RPMI7951 (cell line): ENCODE measurements at places on chromosomes 11 and 22. TPM values are rescaled to one million over a fixed set of nuclear protein-coding genes. Genes with fewer than 3 reads are reported as not detected.

DNA sequence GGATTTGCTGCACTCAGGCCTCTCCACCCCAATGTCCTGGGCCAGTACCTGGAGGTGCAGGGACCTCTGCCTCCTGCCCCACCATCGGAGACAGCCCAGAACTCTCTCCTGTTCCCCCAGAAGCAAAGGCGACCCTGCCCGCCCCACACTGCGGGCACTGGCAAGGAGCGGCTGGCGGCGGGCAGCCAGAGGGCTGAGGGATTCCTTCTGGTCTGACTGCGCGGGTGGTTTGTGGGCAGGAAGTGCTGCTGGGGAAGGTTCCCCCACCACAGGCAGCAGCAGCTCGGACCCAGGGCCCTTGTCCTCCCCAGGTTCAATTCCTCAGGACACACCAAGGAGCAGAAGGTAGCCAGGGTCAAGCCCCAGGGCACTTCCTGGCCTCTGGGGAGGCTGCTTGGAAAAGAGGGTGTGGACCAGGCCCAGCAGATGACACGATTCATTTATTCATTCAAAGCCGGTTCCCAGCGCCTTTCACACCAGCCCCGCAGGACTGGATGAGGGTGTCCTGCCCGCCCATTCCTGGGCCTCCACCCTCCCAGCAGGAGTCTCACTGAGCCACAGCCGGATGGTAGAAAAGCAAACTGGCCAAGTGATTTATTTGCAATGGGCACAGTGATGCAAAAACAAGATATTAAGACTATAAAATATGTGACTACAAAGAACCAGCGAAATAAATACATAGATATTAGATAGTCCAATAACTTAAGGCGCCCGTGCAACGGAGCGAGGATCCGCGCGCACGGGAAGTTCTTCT lies 1.2 kb downstream of the PHLDA2 start:
- DNase-seq = peak; percentile 61

RAB38 gene
- 13.5 and 17.1 TPM in 2 replicates for total RNA-seq

OR52E8 gene
- total RNA-seq = not detected in 2 replicates

GRCh38 chr22:30908051-30908461 lies 60.5 kb downstream of the MORC2 start:
- no peak for DNase-seq

GRCh38 chr22:28930357-28931007 lies 47.1 kb downstream of the ZNRF3 start:
- no peak for DNase-seq

OR6A2 gene
- 0.10 and 0.24 TPM in 2 replicates for total RNA-seq

- DNase-seq = no peak
Observed at GRCh38 chr22:46587492-46588278, 32.5 kb upstream of the GRAMD4 start.

- peak; percentile 15 for DNase-seq
Observed at GRCh38 chr11:134331354-134332188, at the start of gene GLB1L2. Gene GLB1L2, plus strand, starts transcription at chr11:134331988. Its CDS starts 74 bp downstream, at chr11:134332062.

DNA sequence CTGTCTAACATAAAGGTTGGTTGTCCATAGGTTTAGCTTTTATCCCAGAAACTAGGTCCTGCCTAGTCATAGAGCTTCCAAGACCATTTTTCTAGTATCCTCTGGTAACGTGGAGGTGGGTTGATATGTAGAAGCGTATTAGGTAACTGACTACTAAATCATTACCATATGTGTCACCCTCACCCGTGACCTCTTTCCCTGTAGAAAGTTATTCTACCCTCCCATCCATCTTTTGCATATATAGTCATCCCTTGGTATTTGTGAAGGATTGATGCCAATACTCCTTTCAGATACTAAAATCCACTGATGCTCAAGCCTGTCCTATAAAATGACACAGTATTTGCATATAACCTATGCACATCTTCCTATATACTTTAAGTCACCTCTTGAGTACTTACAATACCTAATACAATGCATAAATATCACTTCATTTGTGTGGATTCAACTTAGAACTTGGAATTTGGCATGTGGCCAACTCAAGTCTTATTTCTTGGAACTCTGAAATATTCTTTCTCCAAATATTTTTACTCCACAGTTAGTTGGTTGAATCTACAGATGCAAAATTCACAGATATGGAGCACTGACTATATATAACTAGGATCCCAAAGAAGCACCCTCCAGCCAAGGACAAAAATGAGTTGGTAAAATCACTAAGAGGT lies 497.0 kb upstream of the TENM4 start:
- no peak for DNase-seq

DNA sequence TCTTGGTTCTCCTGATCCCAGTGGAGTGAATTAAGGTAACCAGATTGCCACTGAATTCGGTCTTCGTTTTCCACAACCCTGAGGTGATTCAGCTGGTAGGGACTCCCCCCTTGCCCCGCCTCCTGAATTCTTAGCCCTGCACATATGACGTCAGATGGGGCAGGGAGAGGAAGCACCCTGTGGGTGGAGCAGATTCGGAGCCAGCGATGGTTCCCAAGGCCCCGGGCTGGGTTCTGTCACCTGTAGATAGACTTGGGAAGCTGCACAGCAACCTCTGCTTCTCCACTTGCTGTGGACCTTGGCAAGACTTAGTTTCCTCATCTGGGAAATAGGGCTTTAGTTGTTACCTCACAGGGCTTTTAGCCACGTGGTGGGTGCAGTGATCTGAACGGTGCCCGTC lies 67.8 kb downstream of the CTTN start:
- peak; percentile 21 for DNase-seq

DNA sequence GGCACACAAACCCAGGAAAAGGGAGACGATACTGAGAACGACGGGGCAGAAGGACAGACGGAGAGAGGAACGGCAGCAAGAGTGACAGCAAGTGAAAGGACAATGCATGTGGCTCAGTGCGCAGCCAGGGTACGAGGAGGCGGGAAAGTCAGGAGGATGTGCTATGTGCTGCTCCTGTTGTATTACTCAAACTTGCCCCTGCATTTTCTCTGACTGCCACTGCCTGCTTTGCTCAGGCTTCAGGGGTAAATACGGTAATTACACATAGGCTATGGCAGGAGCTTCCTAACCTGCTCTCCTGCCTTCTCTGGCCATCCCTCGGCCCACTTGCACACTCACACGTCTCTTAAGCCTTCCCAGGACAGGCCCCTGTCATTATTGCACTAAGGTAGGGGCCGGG lies 94.8 kb downstream of the FEZ1 start:
- DNase-seq = no peak

GRCh38 chr11:86456075-86456939 lies 81.6 kb downstream of the CCDC81 start:
- peak; percentile 79 for DNase-seq

- no peak for DNase-seq
Observed at GRCh38 chr11:66115638-66116301, 45.7 kb downstream of the PACS1 start.

ARSA gene
- total RNA-seq = 8.1 and 14.5 TPM in 2 replicates

- DNase-seq = no peak
Observed at GRCh38 chr11:81825346-81825745, 908.3 kb downstream of the FAM181B start.

DNA sequence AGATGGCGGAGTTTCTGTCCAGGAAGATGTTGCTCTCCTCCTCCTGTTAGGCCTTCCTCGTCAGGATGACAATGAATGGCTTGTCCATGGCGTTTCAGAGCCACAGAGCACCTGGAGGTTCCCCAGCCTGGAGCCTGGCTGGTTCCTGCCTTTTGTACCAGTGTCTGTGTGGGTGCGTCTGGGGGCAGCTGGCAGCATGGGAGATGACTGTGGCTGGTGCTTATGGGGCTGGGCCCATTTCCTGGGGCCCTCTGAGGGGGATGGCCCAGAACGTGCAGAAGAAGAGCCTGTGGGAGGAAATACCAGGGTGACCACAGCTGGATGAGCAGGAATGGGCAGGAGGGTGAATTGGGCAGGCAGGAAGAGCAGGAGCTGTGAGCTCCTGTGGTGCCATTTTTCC lies 6.7 kb downstream of the SLC37A2 start:
- peak; percentile 96 for DNase-seq

- no peak for DNase-seq
Observed at GRCh38 chr11:11090495-11090894, 232.6 kb upstream of the ZBED5 start.

DNA sequence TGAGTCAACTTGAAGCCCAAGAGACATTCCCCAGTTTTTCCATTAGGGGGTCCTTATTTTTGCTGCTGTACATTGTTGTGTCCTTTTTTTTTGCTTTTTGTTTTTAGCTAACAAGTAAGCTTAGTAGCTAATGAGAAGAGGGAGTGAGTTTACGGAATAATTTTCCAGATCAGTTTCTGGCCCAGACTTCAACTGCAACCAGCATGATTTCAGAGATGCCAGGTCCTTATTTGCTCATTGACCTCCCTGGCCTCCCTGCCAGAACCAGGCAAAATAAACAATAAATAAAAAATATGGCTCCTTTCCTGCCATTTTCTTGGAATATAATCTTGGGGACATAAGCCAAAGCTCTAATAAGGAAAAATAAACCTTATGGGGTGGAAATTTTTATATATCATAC lies 185.9 kb downstream of the FAT3 start:
- DNase-seq = no peak

DNA sequence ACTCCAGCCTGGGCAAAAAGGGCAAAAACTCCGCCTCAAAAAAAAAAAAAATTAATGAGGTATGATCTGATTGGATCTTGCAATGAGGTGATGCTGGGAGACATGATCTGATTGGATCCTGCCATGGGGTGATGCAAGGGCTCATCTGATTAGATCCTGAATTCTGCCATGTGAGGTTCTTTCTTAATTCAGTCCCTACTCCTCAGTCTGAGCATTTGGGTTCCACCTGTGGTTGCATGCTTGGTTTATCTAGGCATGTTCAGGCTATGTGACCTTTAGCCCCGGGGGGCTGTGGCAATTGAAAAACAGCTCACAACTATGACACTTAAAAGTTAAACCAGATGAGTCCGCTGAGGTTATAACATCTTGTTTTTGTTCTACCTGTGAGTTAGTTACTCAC lies 4.8 kb upstream of the TRIM6 start:
- DNase-seq = no peak

- DNase-seq = no peak
Observed at GRCh38 chr11:3882655-3883054, 27.2 kb downstream of the STIM1 start.

DNA sequence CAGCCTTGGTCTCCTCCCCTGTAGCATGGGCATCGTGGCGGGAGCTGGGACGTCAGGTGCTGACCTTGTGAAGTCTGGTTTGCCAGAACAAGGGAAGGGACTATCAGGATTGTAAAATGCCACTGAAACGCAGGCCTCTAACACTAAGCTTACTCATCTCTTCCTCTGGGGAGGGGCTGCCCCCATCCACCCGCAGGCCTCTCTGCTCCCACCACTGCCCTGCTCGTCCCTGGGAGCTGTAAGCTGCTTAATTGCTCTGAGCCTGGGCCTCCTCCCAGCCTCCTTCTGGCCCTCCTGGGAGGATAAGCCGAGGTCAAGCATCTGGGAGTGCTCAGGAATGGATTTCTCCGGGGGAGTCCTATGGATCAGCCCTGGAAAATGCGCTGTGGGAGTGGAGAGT lies 8.4 kb downstream of the SHISAL1 start:
- DNase-seq = peak; percentile 53

DNA sequence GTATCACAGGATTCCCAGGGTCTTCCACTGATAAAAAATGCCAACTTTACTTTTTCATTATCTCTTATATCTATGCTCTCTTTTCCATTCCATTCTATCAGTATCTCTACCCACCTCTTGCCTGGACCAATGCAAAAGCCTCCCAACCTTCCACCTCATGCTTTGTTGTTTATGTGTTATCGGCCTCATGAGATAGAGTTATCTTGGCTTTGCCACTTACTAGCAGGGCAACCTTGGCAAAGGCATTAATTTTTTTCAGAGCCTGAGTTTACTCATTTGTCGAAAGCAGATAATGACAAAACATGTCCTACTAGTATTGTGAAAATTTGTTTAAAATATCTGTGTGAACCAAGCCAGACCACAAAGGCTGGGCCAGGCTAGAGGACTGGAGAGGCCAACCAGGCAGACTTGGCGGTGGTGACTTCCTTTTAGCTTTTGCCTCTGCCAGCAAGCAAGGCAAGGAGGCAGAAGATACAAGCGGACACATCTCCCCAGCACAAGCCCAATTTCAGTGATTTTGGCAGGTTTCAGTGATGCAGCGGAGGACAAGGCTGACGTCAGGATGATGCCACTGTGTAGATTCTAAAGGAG lies 106.9 kb downstream of the ADAMTS15 start:
- DNase-seq = no peak

GRCh38 chr11:111846636-111847035 lies 24.7 kb downstream of the ALG9 start:
- DNase-seq = peak; percentile 70

- DNase-seq = no peak
Observed at GRCh38 chr11:59335001-59335400, 23.7 kb upstream of the OR5AN1 start.

- no peak for DNase-seq
Observed at GRCh38 chr11:11782532-11783110, 59.2 kb upstream of the USP47 start.

DNA sequence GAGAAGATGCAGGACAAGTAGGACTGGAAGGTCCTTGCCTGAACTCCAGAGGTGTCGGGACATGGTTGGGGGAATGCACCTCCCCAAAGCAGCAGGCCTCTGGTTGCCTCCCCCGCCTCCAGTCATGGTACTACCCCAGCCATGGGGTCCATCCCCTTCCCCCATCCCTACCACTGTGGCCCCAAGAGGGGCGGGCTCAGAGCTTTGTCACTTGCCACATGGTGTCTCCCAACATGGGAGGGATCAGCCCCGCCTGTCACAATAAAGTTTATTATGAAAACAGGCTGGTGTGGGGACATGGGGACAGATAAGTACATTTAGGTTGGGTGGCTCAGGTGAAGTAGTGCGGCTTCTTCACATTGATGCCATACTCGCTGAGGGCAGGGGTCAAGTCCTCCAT lies 1.4 kb downstream of the TAF10 start:
- no peak for DNase-seq

DNA sequence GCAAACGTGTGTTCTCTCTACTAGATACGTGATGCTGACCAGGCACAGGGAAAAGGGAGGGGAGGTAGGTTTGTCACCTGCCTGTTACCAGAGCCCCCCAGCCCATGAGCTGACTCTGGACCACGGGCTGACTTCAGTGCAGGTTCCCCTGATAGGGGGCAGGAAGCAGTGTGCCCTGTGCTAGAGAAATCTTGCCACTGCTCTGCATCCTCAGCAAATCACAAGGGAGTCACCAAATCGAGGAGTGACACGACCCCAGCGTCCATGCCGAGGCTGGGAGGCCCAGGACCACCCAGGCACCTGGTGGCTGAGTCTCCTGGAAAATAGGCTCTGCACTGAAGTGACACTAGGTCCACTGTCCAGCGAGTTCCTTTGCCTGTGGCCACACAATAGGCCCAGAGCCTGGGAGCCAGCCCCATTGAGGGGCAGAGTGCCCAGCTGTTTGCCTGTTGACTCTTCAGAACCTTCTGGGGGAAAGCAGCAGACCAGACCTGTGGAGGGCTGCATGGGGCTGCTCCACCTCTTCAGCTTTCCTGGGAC lies 99.3 kb downstream of the CTTN start:
- DNase-seq = no peak
